ENCODE measurements at places on chromosomes 7 and 10.

GRCh38 chr7:23622506-23622925 is 25.3 kb downstream of the CCDC126 start:
- no peak for DNase-seq

DNA sequence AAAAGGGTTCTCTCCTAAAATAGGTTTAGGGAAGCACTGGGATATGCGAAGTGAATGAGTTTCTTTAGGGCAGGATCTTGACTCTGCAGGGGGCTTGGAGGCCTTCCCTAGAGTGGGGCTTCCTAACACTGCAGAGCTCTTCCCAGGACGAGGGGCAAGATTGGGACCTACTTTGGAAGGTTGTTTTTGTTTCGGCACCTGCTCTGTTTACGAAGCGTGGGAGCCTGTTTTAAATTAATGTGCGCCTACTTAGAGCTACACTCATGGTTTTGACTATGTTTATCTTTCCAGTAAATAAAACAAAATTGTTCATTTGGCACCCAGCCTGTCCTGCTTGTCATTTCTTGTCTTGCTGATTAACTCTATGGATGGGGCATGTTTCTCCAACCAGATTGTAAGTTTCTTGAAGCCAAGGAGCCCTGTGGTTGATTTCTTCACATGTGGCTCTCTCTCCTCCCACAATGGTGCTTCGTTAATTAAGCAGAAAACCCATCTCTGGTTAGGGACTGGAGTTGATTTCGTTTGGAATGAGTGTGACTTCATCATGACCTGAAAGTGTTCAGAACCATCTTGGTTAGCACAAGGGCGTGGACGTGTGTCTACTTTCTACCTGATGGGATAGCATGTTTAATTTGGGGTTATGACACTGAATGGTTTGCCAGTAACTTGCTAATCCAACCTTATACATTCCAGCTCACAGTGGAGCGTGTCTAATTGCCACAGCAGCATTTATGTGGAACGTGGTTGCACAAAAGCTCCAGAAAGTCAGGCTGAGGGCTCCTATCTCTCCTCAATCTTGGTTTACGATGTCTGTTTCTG is 98.1 kb downstream of the TCF7L2 start:
- DNase-seq, result no peak

- DNase-seq, result no peak
These were observed 645.7 kb downstream of the ANKRD7 start for GRCh38 chr7:118870187-118870586.

GRCh38 chr7:38311329-38311937 is 38.0 kb upstream of the TARP start:
- DNase-seq, result no peak

GRCh38 chr10:71463111-71463510 is 66.4 kb downstream of the CDH23 start:
- DNase-seq, result no peak

DNA sequence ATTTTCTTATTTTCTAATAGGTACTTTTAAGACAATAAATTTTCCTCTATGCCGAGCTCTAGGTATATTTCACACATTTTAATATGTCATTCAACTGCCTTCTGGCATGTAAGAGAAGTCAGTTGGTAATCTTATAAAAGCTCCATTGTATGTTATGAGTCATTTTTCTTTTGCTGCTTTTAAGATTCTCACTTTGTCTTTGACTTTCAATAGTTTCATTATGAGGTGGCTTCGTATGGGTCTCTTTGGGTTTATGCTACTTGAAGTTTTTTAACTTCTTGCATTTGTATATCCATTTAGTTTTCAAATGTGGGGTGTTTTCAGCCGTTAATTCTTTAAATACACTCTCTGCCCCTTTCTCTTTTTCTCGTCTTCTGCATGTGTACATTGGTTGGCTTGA is 80.5 kb downstream of the ABCA13 start:
- DNase-seq, result no peak

GRCh38 chr7:25852939-25853271 is 299.1 kb upstream of the NFE2L3 start:
- DNase-seq, result no peak

- DNase-seq, result no peak
These were observed 166.3 kb downstream of the PTPRN2 start for GRCh38 chr7:158421361-158421760.

DNA sequence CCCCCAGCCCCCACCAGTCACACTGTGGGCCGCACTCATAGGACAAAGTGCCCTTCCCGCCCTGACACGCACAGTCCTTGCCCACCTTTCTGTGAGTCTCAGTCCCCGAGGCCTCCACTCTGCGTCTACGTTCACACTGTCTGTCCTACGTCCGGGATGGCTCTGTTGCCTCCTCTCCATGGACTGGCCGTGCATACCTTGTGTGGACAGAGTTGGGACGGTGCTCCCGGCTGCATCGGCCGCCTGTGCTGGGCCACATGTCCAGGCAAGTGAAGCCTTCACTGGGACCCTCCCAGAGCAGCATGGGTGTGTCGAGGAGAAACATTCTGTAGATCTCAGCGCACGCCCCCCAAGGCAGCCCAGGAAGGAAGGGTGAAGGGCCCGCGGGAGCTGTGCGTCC is 239.0 kb downstream of the MGMT start:
- no peak for DNase-seq
